ENCODE measurements at places on chromosomes 4 and X.

- DNase-seq = no peak
Observed at GRCh38 chr4:93788712-93789111, 39.8 kb upstream of the ATOH1 start.

DNA sequence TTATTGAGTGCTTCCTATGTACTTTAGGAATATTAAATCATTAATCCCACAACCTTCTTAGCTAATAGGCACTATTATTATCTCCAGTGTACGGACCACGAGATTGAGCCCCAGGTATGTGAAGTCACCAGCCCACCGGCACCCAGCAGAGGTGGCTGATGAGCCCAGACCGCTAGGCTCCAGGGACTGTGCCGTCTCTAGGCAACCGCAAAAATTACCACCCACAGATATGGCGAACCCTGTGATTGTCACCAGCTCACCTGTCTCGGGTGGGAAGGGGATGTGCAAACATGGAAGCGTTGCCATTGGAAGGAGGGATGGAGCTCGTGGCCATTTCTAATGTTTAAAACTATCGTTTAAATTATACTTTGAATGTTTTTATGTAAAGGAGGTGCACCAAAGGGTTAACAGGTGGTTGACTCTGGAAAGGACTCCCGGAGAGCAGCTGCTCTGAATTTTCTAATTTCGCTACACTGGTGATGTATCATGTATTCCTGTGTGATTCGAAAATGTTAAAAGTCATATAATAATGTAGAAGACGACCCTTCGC lies 21.0 kb upstream of the JAKMIP1 start:
- DNase-seq = no peak

DNA sequence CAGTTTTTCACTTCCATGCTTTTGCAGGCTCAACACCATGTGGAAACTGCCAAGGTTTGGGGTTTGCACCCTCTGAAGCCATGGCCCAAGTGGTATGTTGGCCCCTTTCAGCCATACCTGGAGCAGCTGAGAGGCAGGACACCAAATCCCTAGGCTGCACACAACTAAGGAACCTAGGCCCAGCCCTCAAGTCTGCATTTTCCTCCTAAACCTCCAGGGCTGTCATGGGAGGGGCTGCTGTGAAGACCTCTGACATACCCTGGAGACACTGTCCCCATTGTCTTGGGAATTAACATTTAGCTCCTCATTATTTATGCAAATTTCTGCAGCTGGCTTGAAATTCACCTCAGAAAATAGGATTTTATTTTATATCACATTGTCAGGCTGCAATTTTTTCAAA lies 856.1 kb downstream of the TECRL start:
- no peak for DNase-seq

GRCh38 chrX:85365370-85365995 lies 14.0 kb downstream of the POF1B start:
- no peak for DNase-seq

DNA sequence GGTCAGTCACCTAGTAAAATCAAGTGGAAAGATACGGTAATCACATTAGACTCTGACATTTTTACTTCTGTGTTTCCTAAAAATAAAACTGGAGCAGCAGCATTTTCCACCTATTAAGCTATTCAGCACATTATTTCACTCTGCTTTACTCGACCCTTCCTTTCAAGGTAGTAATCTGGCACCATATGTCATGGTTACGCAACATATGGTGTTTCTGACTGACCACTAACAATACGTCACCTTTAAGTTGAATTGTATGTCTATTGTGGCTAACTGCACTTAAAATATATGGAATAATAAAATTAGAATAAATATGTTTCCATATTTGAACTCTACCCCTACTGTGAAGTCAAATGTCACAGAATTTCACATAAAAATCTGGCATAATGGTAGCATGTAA lies 168.8 kb downstream of the CDS1 start:
- no peak for DNase-seq

- DNase-seq = no peak
Observed at GRCh38 chrX:2398064-2398656, 102.6 kb downstream of the DHRSX start.

DNA sequence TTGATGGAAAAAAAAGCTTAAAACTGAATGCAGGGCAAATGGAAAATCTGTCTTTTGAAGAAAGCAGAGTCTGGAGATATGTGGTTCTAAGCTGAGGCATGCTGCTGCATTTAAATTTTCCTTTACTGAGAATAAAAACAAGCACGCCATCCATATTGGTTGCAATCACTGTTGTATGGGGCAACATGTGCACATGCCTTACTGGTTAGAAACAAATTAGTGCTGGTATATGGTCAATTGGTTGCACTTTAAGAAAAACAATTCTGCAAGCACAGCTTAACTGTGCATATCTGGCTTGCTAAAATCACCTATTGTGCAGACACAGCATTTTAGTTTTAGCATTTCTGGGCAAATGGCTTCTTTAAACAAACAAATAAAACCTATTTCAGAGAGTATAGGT lies 239.1 kb downstream of the NDST4 start:
- no peak for DNase-seq

- no peak for DNase-seq
Observed at GRCh38 chr4:4595252-4595651, 53.4 kb upstream of the STX18 start.

DNA sequence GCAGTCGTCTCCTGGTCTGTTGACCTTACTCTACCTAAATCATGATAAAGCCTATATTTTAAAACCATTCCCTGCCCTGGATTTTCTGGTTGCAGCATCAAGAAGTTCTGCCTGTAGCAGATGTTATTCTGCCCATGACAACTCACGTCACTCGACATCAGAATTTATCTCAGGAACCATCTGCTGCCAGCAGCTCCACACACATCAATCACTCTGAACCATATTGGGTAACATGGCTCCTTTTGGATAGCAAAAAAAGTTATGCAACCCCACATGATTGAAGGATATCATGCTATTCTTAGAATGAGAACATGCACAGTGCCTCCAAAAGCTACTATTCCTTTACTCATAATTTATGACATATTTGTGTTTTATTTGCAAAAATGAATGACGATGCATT lies 341.4 kb downstream of the DHRSX start:
- DNase-seq = no peak

- DNase-seq = no peak
Observed at GRCh38 chrX:105754286-105754964, 67.9 kb upstream of the NRK start.

DNA sequence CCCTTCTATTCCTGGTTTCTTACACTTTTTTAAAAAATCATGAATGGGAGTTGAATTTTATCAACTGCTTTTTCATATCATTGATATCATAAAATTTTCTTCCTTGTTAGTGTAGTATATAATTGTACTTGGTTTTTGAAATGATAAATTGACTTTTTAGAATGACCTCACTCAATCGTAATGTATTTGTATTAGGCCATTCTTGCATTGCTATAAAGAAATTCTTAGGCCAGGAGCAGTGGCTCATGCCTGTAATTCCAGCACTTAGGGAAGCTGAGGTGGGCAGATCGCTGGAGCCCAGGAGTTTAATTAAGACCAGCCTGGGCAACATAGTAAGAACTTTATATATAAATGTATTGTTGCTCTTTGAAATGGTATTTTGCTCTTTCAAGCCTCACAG lies 6.3 kb downstream of the EXOC1 start:
- no peak for DNase-seq

DNA sequence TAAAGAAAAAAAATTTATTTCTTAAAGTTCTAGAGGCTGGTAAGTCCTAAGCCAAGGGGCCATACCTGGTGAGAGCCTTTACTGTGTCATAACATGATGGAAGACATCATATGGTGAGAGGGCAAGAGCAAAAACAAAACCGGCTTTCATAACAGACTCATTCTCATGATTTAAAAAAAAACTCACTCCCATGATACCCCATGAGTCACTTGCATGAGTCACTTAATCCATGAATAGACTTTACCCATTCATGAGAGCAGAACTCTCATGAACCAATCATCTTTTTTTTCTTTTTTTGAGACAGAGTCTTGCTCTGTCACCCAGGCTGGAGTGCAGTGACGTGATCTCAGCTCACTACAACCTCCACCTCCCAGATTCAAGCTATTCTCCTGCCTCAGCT lies 369.7 kb upstream of the DIAPH2 start:
- DNase-seq = no peak

DNA sequence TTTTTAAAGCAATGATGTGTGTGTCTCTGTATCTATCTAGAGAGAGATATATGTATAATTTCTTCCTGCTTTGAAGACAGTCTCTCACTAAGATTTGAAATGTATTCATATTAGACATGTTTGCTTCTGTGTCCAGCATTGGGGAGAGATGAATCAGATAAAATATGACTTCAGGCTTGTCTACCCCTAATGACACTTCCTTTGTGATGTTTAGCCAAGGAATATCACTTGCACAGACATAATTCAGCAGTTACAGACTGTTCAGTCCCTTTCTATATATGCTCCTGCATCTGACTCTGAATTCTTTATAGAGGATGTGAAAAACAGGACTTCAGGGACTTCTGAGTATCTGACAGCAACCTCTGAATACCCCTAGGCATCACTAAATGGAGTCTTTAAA lies 158.4 kb downstream of the DCLK2 start:
- DNase-seq = no peak

- DNase-seq = peak; percentile 94
Observed at GRCh38 chrX:153381684-153382532, 19.2 kb downstream of the PNMA6E start.

DNA sequence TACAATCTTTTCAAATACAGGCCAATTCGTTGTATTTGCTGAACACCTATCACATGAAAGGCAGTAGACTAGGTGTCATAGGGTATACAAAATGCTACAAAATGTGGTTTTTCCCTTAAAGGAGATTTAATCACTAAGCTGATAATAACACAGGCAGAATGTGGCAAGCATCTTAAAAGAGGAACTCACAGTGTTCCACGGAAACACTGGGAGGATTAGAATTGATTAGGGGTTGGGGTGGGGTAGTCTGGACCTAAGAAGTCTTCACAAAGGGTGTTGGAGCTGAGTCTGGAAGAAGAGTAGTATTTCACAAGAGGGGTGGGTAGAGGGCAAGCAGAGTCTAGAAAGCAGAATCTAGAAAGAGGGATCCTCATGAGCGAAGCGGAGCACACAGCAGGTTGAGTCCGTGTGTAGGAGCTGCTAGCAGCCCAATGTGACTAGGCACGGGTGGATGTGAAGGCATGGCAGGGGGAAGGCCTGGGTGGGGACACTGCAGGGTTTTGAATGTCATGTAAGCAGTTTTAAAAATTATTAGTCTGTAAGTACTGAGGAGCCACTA lies 123.6 kb downstream of the MGST2 start:
- DNase-seq = no peak

DNA sequence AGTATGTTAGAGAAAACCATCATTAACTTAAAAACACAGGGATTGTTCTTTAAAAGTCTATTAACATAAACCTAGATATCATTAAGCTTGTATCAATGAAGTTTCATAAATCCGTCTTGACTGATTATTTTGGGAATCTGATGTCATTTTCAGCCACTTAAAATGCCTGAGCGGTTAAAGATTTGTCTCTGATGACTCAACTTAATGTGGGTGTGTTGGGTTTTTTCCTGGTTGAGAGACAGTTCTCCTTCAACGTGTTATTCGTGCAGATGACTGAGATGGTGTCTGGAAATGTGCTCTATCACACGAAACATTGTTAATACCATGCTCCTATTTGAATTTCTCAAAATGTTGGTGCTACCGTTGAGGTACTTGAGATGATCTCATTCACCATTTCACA lies 227.3 kb upstream of the TENM3 start:
- no peak for DNase-seq

DNA sequence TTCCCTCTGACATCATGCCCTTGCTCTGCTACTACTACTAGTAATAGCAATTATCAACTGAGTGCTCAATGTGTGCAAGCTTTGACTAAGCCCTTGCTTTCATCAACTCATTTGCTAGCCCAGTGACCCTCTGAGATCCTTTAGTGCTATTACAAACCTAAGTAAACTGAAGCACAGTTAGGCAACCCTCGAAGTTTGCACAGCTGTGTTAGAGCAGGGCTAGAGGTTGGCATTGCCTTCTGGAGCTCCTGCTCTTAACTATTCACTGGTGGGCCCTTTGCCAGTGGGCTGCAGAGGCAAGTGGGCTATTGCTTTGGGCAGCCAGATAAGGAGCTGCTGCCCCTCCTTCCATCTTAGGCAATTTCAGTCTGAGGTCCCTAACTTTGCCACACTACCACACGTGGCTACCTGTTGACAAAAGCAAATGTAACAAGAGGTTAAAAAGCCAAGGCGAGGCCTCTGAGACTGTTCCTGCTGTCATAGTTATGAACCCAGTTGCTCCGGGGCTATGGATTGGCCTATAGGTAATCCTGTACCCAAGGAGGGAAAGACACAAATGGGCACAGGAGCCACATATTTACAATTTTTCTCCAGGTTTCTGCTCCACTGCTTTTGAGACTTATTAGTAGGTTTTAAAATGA lies 41.5 kb upstream of the ANKRD50 start:
- no peak for DNase-seq

- peak; percentile 90 for DNase-seq
Observed at GRCh38 chr4:156815717-156816359, 155.8 kb downstream of the PDGFC start.

DNA sequence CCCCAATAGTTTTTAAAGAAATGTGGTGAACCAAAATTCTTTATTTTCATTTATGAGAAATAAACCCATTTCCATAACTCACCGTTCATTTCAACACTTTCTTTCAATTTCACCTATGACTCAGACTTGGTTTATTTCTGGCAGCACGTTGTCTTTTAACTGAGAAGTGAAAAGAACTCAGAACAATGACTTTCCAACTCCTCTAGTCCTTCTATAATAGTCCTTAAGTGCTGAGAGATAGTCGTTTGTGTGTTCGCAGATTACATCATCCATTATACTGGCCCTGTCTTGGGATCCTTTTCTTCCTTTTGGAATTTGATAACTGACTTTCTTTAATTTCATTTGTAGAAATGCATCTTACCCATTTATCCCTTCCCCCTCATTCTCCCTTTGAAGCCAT lies 113.6 kb downstream of the GLUD2 start:
- no peak for DNase-seq

DNA sequence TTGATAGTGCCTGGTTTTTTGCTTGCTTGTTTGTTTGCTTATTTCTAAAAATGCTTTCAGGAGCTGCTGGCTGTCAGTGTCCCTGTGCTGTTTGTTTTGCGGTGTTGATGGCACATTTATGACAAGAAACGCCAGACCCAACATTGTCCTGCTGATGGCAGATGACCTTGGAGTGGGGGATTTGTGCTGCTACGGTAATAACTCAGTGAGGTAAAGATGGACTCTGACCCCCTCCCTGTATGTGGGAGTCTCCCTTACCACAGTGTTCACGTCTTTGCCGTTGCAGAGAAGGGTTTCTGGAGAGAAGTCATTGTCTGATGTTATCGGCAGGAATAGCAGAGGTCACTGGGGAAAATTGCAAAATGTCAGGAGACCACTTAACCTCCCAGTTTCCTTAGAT lies at the start of gene ARSH:
Gene ARSH (plus strand): TSS at position 52 of the 400 bp plus-strand sequence. CDS start 67 bp downstream, at position 119.
- DNase-seq = no peak

GRCh38 chr4:36099509-36099908 lies 144.8 kb downstream of the ARAP2 start:
- no peak for DNase-seq

- no peak for DNase-seq
Observed at GRCh38 chrX:103397707-103398106, 21.4 kb downstream of the BEX3 start.
